ENCODE measurements at places on chromosomes 4 and X. TPM values are rescaled to one million over a fixed set of nuclear protein-coding genes. Genes with fewer than 3 reads are reported as not detected.

The LUZP4 gene
- not detected for total RNA-seq

- no peak for DNase-seq
Observed at GRCh38 chr4:15438939-15439524, 11.2 kb downstream of the C1QTNF7 start.

The CWH43 gene
- total RNA-seq = not detected

The KCND1 gene
- total RNA-seq = 7.2 TPM

The TEX13C gene
- total RNA-seq = not detected

The ANXA3 gene
- not detected for total RNA-seq

The SHROOM3 gene
- total RNA-seq = 1.9 TPM

The COX7B2 gene
- total RNA-seq = not detected

- no peak for DNase-seq
Observed at GRCh38 chr4:142549726-142550463, 296.2 kb downstream of the INPP4B start.

The TRIM61 gene
- total RNA-seq = 0.34 TPM

DNA sequence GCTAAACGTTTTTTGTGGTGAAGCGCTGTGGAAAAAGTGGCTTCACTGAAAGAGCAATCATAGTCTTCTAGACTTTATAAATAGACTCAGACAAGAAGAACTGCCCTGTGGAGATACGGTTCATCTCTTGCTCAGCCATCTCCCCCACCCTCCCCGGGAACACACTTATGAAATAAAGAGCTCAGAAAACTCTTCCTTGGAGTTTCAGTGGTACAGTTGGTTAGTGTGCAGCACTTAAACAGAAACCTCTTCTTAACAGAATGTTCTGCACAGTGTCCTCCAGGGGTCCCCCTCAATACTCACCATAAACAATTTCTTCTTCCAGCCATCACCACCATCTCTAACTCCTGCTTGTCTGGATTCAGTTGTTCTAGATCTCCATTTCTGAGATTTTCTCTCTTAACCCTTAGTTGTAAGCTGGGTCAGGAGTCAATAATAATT is 313.0 kb downstream of the ARHGAP10 start:
- no peak for DNase-seq

DNA sequence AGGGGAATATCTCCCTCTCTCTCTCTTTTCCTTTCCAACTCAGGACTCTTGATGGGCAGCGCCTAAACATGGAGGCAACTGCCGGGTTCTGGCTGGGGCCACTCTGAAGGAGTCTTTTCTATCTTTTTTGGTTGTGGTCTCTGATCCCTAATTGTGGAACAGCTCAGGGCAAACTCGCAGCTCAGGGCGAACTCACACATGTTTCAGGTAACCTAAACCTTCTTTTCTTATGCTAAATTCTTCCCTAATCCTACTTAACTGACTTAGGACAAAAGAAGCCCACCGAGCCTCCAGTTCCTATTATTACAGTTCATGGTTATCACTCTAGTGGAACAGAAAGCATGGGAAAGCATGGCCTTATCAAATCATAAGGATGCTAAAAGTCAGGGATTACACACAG is 21.3 kb downstream of the ETDA start:
- no peak for DNase-seq

The DGKK gene
- total RNA-seq = not detected

DNA sequence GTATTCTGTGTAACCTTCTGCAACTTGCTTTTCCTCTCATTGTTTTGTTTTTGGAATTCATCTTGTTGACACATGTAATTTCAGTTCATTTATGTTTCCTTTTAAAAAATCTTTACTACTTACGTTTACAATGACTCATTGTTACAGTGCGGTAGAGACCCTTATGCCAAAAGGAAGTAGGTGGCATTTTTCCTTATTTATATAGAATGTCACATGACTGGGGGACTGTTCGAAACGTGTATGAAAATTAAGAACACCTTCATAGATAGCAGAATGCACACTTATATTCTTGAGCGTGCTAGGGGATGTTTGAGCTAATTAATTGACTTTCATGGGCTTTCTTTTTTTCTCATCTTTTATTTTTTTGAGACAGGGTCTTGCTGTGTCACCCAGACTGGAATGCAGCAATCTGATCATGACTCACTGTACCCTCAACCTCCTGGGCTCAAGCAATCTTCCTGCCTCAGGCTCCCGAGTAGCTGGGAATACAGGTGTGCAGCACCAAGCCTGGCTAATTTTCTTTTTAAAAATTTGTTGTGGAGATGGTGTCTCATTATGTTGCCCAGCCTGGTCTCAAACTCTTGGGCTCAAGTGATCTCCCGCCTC is 7.3 kb downstream of the REPS2 start:
- DNase-seq = no peak

DNA sequence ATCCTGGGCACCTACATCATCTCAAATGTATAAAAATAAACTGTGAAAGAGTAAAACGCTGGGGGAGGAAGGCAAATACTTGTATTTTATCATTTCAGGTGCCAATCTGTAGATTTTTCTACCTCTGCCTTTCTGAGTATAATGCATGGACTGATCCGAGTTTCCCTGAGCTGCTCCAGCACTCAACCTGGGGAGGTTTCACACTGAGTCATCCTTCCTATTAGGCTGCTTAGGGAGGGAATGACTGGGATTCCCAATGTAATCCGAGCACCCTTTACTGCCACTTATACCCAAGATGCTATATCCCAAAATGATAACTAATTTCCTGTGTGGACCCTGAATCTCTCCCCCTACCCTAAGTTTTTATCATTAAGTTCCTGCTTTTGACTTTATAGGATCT is 126.6 kb downstream of the HNRNPD start:
- DNase-seq = no peak

DNA sequence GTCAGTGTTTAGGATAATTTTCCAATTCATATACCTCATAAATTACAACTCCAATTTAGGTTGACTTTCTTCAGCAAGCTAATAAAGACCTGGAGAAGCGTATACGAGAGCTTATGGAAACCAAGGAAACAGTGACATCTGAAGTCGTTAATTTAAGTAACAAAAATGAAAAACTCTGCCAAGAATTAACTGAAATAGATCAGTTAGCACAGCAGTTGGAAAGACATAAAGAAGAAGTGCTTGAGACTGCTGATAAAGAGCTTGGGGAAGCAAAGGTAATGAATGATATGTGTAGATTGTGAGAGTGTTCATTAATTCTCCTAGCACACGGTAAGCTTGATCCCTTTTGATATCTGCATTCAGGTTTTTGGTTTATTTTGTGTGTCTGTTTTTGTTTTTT is 16.8 kb downstream of the CEP135 start:
- no peak for DNase-seq

The ARHGAP36 gene
- total RNA-seq = 0.27 TPM

The RNF212 gene
- total RNA-seq = 11.1 TPM

DNA sequence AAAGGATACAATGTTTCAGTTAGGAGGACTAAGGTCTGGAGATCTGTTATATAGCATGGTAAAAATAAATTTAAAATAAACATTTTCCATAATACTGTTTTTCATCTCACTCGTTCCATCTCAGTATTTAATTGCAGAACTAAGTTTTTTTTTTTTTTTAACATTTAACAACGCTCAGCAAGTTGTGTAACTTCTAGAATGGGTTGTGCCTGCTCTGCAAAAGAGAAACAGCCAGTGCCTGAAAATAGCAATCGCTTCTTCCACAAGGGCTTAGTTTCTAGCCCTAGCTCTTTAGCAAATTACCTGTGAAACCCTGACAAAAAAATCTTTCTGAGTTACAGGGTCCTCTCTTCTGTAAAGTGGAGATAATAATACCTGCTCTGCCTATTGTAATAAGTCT is 41.9 kb downstream of the CNGA1 start:
- DNase-seq = no peak

GRCh38 chr4:5781691-5782090 is 70.7 kb downstream of the EVC start:
- DNase-seq = no peak

The LPAR4 gene
- total RNA-seq = 3.2 TPM

GRCh38 chr4:154982187-154983047 is 201.3 kb downstream of the RBM46 start:
- DNase-seq = peak; percentile 71

The SULT1B1 gene
- 0.10 TPM for total RNA-seq

- DNase-seq = no peak
Observed at GRCh38 chr4:8045909-8046308, 106.2 kb upstream of the AFAP1 start.

DNA sequence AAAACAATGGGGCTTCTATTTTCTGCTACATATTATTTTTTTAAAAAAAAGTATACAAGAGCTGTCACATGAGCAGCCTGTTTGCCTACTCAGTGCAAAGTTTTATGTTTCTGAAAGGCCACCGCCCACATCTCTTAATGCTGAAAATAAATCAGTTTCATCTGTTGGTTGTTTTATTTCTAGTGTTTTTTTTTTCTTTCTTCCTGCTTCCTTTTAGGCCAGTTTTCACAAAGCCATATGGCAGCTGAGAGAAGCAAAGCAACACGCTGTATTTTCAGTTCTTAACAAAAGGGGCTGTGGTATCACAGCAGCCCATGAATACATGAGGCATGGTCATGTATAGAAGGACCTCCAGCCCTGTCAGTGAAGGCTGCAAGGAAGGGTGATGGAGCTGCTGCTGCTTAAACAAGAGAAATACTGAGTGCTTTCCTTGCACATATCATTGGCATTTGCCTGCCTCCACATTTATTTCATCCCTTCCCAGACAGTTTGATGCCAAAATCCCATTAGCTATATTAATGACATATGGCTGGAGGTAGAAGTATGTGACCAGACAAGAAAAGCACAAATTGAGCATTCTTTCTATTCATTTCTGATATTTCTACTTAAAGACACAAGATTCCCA is 172.5 kb downstream of the PCDH18 start:
- DNase-seq = no peak

GRCh38 chr4:139526928-139527327 is 29.1 kb downstream of the SETD7 start:
- no peak for DNase-seq

GRCh38 chr4:116401293-116401692 is 684.1 kb downstream of the TRAM1L1 start:
- no peak for DNase-seq

The NDP gene
- total RNA-seq = not detected

DNA sequence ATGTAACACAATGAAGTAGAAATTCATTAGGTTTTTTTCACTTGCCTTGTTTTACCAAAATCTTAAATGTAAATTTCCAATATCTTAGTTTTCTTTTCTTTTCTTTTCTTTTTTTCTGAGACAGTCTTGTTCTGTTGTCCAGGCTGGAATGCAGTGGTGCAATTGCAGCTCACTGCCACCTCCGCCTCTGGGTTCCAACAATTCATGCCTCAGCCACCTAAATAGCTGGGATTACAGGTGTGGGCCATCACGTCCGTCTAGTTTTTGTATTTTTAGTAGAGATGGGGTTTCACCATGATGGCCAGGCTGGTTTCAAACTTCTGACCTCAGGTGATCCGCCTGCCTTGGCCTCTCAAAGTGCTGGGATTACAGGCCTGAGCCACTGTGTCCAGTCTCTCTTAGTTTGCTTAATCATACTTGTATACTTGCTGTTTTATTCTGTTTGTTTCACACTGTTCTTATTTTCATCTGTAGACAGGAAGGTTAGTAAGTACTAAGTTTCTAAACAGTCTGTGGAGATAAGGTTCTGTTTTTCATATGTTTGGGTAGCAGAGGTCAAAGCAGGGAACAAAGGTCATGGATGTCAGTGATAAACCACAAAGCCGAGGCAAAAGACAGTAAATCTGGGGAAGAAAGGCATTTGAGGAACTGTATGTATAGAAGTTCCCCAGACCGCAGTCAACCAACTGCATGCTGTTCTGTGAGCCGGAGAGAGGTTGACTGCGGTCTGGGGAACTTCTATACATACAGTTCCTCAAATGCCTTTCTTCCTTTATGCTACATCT is 129.1 kb downstream of the CBR4 start:
- DNase-seq = no peak

GRCh38 chr4:128832243-128832625 is 22.7 kb downstream of the JADE1 start:
- DNase-seq = no peak

The REELD1 gene
- total RNA-seq = not detected
